Ammon's horn (tissue), 1 donor: ENCODE measurements at places on chromosomes 13 and 19.

DNA sequence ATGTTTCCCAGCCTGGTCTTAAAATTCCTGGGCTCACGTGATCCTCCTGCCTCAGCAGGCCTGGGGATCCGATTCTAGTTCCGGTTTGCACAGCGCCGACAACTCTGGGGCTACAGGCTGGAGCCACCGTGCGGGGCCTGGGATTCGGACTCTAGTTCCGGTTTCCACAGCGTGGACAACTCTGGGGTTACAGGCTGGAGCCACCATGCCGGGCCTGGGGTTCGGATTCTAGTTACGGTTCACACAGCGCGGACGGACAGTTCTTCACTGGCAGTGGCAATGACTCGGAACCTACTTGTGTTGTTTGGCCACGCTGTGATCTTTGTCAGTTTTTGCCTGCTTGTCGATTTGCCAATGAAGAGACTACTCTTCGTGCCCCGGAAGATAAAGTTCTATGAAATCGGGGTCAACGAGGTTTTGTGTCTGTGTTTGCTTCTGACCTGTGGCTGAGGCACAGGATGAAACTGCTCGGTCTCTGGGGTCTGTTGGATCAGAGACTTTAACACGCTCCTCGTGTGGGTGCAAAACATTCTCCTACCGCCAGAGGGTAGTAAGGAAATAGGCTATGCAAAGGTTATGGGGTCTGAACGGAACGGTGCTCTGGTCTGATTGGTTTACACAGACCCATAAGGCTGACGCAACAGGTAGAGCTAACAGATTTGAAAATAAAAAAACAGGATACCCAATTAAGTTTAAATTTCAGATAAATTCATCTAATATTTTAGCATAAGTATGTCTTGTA, 12.1 kb upstream of the ZSCAN1 start:
- peak; percentile 89 for DNase-seq

- no peak for DNase-seq
These were observed 17.2 kb downstream of the GTF2F2 start for GRCh38 chr13:45137526-45137925.

DNA sequence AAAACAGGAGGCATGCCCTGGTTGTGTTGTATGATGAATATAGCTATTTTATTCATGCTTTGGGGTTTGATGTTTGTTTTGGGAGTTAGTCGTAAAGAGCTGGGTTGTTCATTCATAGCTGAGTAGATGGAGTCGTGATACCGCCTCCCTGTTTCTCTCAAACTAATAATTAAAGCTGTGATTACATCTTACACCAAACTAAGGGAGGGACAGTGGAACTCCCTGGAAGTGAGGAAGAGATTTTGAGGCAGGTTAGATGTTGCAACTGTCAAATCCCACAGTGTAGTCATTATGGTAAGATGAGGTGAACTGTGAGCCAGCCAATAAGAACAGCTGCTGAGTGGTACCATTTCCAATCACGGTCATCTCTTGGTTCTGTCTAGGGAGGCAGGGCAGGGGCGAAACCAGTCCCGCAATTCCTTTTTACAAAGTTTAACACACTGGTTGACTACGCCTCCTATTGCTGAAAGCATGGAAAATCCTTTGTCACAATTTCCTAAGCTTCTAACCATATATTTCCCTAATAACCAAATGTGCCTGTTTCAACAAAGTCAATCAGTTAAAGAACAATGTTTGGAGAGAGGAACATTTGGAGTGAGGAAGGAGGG, 207.6 kb upstream of the SERP2 start:
- DNase-seq = no peak

DNA sequence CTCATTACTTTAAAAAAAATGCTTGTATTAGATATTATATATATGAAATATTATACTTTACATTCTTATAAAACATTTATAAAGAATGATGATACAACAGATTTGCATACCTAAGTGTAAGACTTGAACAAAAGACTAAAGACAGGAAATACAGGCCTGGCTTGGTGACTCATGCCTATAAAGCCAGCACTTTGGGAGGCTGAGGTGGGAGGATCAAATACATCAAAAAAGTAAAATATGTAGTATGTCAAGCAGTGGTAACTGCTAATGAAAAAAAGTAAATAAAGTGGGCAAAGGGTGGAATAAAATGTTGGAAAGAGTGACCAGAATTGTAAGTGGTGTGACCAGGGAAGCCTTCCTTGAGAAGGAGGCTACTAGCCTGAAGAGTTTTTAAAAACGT, 133.7 kb downstream of the GGACT start:
- DNase-seq = no peak

DNA sequence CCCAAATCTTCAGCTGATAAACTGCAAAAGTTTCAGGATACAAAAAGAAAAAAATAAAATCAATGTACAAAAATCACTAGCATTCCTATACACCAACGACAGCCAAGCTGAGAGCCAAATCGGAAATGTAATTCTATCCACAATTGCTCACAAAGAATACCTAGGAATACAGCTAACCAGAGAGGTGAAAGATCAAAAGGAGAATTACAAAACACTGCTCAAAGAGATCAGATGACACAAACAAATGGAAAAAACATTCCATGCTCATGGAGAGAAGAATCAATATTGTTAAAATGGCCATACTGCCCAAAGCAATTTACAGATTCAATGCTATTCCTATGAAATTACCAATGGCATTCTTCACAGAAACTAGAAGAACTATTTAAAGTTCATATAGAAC, 29.5 kb downstream of the NLRP11 start:
- no peak for DNase-seq

- DNase-seq = no peak
These were observed 19.9 kb downstream of the TMED1 start for GRCh38 chr19:10815969-10816644.

- no peak for DNase-seq
These were observed 9.5 kb upstream of the ERFL start for GRCh38 chr19:41937525-41938468.

DNA sequence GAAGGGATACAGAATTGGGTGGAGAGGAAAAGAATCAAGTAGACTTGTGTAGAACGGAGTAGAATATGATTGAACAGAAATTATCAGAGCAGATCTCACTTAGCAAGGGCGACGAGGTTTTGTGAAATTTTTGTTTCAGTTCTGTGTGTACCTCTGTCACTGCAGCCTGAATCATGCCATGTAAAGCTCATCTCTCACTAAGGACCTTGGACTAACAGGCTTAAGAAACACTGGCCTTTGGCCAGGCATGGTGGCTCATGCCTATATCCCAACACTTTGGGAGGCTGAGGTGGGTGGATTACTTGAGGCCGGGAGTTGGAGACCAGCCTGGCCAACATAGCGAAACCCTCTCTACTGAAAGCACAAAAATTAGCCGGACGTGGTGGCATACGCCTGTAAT, 62.6 kb downstream of the MYH14 start:
- no peak for DNase-seq

- DNase-seq = no peak
These were observed 11.2 kb downstream of the KRTDAP start for GRCh38 chr19:35478794-35479677.

DNA sequence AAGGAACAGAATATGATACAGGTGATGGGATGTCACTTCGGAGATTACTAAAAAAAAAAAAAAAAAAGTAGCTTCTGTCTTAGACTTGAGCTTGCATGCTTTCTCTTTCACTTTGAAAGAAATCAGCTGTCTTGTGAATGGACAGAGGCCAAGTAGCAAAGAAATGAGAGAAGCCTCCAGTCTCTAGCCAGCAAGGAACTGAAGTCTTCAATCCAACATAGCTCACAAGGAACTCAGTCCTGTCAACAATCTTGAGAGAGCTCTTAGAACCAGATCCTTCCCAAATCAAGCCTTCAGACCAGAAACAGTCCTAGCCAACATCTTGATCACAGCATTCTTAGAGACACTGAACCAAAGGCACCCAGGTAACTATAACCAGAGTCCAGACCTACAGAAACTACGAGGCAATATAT, 7.7 kb downstream of the N4BP2L2 start:
- DNase-seq = peak; percentile 48

GRCh38 chr13:41332829-41333228, 21.8 kb downstream of the NAA16 start:
- peak; percentile 23 for DNase-seq

- DNase-seq = no peak
These were observed 1183.9 kb downstream of the SLITRK1 start for GRCh38 chr13:82698383-82698782.

- DNase-seq = no peak
These were observed 9.2 kb upstream of the RASL11A start for GRCh38 chr13:27261396-27261795.

DNA sequence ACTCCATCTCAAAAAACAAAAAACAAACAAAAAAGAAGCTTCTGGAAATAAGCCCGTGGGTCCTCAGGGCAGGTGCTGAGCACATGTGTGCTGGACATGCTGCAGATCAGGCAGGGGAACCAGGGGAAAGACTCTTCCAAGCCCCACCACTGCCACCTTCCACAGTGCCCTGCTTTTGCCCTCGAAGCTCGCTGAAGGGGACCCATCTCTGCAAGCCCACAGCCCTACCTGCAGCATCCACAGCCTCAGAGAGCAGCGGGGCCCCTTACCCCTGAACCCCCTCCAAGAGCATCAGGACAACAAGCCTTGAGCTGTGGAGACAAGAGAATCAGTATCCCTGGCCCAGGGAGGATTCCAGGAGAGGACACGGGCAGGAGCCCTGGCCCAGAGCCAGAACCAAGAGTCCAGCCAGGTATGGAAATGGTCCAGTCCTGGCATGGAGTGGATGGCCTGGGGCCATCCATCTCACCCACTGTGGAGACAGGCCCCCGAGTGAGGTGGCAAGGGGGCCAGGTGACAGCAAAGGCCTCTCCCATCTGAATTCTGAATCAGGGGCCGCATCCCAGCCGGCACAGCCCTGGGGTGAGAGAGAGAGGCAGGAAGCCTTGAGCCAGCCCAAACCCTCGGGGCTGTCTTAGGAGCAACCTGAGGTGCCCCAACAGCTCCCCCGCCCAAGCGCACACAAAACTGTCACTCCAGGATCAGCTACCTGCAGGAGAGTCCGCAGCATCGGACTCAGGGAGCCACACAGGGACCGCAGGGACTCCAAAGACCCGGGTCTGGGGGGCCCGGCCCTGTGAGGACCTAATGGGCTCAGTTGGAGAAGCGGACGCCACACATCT, 51.8 kb upstream of the TPM4 start:
- no peak for DNase-seq
